ENCODE measurements at places on chromosomes 5 and 9.

- no peak for DNase-seq
Measured at GRCh38 chr5:170223360-170223759, 9.4 kb upstream of the C5orf58 start.

GRCh38 chr9:95137587-95138145 is 179.8 kb downstream of the FANCC start:
- no peak for DNase-seq

DNA sequence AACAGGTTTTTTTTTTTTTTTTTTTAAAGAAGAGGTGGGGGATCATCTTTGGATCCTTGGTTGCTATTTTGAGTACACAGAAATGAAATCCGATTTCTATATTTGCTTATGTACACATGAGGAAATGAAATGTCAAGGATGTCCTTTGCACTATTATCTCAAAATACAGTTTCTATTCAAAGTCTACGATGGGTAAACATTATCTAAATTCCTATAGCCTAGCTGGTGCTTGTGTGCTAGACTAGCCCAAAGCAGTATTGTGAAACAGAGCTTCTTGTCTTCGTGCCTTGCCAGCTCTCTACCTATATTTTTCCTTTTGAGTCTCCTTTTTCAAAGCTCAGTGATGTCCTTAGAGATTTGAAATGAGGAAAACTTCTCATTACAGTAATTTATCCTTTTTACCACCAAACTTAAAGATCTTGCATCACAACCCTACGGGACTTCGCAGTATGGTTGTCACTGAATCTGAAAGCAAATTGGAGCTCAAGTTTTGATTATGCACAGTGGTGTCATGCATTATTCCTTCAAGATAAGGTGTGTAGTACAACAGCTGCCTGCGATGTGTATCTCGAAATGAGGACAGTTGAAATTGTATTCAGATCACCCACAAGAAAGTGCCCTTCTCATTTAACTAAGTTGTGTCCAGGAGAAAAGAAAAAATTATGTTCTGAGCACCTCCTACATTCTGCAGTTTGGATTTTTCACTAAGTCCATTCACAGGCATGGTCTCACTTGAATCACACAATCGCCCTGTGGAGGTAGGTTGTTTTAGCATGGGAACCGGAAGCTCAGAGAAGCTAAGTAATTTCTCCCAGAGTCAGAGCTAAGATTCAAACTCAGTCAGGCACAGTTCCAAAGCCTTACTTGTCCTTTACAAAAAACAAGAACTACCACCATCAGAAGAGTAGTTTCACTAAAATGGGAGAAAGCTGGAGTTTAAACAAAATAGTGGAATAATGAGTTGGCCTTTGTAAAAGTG is 379.0 kb downstream of the GLIS3 start:
- DNase-seq: no peak

DNA sequence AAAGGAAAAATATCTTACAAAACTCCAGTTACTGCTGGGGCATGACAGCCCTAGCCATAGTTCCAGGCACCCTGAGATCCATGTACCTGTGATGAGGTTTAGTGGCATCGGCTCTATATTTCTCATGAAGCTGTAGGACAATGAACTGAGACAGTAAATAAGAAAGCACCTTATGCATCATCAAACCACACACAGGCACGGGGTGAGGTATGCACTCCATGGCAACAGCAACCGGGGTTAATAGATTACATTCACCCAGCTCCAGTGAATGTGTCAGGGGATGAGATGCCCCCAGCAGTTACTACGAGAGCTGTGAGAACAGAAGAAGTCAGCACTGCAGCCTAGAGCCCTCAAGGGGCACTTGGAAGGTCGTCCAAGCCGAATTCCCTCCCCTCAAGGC is 162.0 kb upstream of the S1PR3 start:
- no peak for DNase-seq

- no peak for DNase-seq
Measured at GRCh38 chr9:7212101-7212500, 454.3 kb downstream of the KDM4C start.

- no peak for DNase-seq
Measured at GRCh38 chr5:124373883-124374282, 372.6 kb downstream of the ZNF608 start.

- no peak for DNase-seq
Measured at GRCh38 chr5:121725450-121725849, 126.2 kb upstream of the FTMT start.

GRCh38 chr9:101092922-101093321 is 64.4 kb downstream of the PLPPR1 start:
- no peak for DNase-seq

Data from left cardiac atrium (tissue), 4 donors.